RPMI8226 (cell line): ENCODE measurements at places on chromosomes 3 and 15.

DNA sequence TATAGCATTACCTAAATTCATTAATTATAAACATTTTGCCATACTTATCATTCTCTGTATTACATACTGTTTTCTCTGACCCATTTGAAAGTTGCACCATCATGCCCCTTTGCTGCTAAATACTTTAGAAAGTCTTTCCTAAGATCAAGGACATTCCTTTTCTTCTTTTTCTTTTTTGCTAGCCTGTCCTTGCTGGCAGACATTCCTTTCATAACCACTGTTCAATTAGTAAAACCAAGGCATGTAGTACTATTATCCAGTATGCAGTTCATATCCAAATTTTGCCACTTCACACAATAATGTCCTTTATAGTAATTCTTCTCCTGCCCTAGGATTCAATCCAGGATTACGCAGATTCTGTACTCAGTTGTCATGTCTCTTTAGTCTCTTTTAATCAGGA lies 321.0 kb upstream of the C2CD4B start:
- no peak for DNase-seq

GRCh38 chr15:72319985-72320671 lies at the start of gene CELF6:
CELF6 (minus strand) TSS chr15:72320157; CDS start chr15:72319874, 283 bp downstream.
- DNase-seq = peak; percentile 81

DNA sequence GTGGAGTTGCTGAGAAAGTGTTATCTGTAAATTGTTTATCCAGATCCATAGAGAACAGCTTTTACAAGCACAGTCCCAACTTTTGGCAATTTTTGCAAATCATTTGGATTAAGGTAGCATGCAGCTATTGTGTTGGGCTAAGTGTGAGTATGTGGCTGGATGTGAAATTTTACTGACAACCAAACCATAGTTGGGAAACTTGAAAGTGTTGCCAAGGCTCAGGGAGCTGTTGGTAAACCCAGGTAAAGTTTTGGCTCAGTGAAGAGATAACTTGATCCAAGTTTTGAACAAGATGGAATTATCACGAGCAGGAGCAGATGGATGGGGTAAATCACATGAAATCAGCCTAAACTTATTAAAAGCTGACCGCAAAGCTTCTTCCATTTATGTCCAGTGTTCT lies 90.0 kb upstream of the HES1 start:
- no peak for DNase-seq

DNA sequence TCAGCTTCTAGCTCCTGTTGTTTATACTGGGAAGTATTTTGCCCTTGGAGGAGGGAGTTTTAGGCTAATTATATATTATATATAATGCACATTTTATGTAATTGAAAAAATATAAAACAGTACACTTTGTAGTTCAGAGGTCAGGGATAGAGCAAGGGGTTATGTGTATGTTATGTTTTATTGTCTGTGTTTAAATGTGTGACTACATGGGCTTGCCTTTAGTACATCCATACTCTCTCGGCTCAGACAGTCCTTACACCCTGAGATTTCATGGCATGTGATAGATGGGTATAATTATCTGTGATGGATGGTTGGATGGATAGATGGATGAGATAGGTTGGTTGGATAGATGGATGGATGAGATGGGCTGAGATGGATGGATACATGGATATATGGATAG lies 17.4 kb upstream of the ST3GAL6 start:
- DNase-seq = no peak

DNA sequence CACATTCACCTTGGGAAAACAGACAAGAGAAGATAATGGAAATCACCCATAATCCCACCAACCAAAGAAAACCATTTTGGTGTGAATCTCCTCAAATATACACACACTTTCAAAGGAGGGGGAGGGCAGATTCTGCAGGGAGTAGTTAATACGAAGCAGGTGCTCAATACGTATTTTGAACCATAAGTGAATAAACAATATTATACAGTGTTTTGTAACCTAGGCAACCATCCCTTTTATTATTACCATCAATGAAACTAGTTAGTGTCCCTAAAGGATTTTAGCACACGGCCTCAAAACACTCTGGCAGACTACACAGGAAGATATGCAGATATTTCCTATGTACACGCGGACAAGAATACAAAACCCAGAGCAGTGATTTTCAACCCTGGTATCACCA lies 6.1 kb downstream of the OSBPL10 start:
- no peak for DNase-seq

- DNase-seq = peak; percentile 91
Measured at GRCh38 chr15:52503788-52504496, 24.7 kb downstream of the MYO5A start.

- no peak for DNase-seq
Measured at GRCh38 chr3:94420931-94421330, 358.1 kb downstream of the NSUN3 start.

- no peak for DNase-seq
Measured at GRCh38 chr3:179473565-179473964, 22.3 kb upstream of the GNB4 start.

DNA sequence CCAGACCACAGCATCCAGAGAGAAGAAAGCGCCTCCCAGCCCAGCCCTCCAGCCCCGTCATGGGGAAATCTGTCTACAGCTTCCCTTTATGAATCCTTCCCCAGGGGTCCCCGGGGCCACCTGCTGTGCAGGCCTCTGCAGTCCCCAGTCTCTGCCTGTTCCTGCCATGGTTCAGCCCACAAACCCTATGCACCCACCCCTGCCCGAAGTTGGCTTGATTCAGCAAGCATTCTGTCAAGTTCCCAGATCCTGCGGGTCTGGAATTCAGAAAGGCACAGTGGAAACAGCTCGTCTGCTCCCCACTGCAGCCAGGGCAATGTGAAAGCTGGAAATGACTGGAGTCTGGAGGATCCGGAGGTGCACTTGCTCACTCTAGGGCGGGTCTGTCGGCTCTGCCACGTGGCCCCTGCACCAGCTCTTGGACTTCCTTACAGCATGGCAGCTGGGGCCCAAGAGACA lies 2.9 kb upstream of the OCA2 start:
- no peak for DNase-seq

- DNase-seq = peak; percentile 79
Measured at GRCh38 chr15:74723754-74724334, 1.5 kb downstream of the CYP1A1 start.
